ENCODE measurements at places on chromosomes 1 and 21.

- no peak for DNase-seq
Observed at GRCh38 chr21:39851002-39851618, 16.1 kb upstream of the PCP4 start.

DNA sequence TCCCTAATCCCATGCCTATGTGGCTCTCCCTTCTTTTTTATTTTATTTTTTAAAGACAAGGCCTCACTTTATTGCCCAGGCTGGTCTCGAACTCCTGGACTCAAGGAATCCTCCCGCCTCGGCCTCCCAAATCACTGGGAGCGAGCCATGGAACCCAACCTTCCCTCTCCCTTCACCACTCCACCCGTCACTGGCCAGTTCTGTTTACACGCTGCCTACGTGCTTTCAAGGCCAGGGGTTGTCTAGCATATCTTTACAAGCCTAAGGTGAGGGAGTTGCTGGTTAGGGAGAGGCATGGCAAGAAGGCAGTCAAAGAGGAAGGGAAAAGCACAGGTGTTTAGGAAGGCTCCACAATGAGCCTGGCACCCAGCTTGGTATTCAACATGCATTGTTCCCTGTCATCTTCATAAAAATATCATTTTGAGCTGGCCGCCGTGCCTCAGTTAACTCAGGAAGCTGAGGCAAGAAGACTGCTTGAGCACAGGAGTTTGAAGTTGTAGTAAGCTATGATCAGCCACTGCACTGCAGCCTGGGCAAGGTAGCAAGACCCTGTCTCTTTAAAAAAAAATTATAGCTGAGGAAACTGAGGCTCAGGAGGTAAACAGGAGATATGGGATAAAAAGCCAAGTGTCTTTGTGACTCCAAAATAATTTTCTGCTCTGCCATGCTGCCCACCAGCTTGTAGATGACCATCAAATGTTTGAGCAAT, 1.1 kb downstream of the RHBDL2 start:
- no peak for DNase-seq

GRCh38 chr1:58718435-58718834, 18.6 kb upstream of the MYSM1 start:
- DNase-seq: peak; percentile 33

DNA sequence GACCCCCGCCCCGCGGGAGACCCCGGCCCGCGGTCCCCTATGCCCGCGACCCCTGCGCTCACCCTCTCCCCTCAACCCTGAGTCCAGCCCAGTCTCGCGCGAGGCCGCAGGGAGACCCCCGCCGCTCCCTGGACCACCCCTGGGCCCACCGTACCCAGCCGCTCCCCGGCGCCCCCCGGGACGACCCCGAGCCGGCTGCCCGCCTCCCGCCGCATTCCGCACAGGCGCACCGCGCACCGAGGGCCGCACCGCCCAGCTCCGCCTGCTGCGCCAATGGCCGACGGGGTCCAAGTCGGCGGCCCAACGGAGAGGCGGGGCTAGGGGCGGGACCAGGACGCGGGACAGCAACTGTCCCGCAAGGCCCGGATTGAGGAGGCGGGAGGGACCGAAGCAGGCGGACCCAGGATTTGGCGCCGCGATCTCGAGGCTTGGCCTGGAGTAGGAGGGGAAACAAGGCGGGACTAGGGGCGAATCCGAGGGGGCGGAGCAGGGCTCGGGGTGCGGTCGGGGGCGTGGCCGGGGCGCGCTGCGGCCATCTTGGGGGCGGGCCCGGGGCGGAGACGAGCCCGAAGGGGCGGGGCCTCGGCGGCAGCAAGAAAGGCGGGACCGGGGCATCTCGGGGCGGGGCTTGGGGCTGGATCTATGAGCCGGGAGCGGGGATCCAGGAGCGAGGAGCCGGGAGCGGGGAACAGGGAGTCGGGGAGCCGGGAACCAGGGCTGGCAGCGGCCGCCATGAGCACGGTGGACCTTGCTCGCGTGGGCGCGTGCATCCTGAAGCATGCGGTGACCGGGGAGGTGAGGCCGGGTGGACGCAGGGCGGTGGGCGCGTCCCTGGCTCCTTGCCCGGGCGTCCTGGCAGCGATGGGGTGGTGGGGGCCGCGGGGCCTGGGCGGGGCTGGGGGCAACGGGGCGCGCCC, at the start of gene PRXL2B:
Gene PRXL2B, plus strand, starts transcription at position 624 of the 917 bp plus-strand sequence. Its CDS starts 109 bp downstream, at position 733.
- peak; percentile 99 for DNase-seq

GRCh38 chr1:40860706-40861223, 1.4 kb downstream of the CITED4 start:
- DNase-seq: no peak

- no peak for DNase-seq
Observed at GRCh38 chr1:117389284-117389683, 22.0 kb downstream of the MAN1A2 start.

DNA sequence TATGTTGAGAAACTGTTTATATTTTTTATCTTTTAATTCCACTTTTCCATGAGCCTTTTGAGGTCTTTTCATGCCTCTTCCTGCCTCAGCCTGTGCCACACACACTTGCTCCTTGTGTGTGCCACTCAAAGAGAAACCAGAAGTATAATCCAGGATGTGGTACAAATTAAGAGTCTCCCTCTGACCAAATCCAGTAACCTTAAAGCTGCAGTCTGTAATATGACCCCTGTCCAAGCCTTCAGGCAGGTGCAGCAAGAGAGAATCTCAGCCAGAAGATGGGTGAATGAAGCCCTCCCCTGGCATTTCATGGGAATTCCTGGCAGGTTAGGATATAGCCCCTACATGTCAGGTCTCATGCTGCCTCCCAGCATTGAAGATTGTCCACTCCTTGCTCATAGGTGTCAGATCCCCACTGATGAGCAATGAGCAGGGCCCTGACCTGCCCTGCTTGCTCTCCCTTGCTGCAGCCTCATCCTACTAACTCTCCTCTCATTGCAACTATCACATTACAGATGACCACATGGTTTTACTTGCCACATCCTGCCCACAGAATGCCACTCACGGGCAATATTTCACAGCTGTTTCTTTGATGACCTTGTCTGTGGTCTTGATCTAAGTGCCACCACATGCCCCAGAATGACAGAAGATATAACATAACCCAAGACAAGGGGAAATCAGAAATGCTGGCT, 169.3 kb downstream of the SEC16B start:
- no peak for DNase-seq

GRCh38 chr1:241891296-241891695, 43.3 kb downstream of the EXO1 start:
- no peak for DNase-seq

DNA sequence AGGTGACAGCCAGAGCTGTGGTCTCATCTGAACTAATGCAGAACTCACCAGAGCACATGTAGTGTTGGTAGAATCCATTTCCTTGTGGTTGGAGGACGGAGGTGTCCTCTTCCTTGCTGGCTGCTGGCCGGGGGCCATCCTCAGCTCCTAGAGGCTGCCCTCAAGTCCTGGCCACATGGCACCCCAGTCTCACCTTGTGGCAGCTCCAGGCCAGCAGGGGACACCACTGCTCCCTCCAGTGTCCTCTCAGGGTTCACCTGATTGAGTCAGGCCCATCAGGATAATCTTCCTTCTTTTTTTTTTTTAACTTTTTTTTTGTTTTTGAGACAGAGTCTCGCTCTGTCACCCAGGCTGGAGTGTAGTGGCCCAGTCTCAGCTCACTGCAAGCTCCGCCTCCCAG, 2.9 kb downstream of the KCNE1 start:
- DNase-seq: no peak

- DNase-seq: no peak
Observed at GRCh38 chr1:23428136-23428905, 3.8 kb upstream of the TCEA3 start.

DNA sequence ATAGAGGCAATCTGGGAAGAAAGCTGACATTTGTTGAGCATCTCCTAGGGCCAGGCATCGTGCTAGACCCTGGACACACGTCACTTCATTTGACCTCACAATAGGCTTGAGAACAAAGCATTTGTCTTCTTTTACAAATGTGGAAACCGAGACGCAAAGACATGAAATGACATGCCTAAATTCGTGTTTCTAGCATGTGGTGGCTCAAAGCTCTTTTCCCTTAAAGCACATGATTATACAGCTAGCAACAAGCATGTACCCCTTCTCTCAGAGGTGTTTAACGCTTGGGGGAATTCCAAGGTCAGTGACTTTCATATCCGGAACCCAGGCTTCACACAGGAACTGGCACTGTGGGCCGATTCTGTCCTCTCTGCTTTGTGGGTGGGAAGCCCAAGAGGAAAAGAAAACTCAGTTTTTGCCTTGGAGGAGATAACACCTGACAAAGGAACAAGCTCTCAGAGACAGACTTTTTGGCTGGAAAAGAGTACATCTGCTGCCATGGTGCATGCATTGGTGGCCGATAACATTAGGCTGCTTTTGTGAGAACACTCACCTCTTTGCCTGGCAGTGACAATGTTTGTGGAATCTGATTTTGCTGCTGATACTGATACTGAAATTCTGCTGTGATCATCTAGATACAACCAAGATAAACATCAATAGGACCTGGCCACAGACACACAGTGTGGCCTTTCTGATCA, 15.4 kb upstream of the CD2 start:
- no peak for DNase-seq

DNA sequence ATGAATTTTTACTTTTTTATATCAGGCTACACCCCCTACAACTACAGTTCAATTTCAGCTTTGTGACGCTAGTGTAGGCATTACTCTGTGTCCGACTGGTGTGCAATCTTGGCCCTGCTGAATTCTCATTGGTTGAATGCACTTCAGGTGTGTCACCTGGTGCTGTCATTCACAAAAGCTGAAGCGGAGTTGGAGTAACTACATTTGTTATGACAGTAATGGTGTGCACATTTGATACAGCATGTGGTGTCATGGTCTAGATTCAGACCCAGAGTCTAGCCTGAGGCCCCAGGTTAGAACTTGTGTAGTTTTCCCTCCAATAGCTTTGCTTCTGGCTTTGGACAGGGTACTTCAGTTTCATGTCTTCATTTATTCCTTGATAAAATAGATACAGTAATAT, 88.7 kb downstream of the C1orf94 start:
- no peak for DNase-seq

DNA sequence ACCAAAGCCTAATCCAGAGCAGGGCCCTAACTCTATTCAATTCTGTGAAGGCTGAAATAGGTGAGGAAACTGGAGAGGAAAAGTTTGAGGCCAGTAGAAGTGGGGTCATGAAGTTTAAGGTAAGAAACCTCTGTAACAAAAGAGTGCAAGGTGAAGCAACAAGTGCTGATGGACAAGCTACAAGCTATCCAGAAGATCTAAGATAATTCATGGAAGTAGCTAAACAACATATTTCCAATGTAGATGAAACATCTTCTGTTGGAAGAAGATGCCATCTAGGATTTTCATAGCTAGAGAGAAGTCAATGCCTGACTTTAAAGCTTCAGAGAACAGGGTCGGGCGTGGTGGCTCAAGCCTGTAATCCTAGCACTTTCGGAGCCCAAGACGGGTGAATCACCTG, 217.6 kb downstream of the GREM2 start:
- no peak for DNase-seq
